ENCODE measurements at places on chromosomes 6 and 20.

DNA sequence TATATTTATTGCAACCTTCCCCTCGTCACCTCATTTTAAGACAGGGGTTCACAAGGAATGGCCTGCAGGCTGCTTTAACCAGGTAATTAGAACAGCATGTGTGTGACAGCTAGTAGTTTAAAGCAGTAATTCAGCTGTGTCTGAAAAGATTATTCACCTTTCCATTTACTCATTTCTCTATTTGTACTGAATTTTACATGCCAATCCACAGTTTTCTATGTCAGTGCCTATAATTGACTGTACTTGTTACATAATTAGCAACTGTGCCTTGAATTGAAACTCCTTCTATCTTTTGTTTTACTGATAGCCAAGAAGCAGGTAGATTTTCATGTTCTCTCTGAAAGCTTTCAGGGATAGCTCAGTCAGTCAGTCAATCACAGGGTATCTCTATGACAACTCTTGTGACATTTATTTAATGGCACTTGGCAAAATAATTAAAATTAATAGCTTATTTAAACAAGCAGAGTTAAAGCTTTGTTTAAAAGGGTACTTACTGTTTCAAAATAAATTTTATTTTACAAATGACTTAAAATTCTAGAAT, 214.0 kb downstream of the ZFAND3 start:
- no peak for DNase-seq

GRCh38 chr20:3763671-3764601, 3.6 kb downstream of the ADISSP start:
- no peak for DNase-seq

DNA sequence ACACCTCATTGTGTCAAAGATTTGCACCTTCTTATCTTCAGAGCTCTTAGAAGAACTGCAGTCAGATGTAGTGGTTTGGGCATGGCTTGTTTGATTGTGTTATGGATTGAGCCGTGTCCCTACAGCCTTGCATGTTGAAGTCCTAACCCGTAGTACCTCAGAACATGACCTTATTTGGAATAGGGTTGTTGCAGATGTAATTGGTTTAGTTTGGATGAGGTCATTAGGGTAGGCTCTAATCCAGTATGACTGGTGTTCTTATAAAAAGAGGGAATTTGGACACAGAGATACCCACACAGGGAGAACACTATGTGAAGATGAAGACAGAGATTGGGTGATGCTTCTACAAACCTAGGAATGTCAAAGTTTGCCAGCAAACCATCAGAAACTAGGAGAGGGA, 35.4 kb upstream of the PHACTR2 start:
- no peak for DNase-seq

- DNase-seq = peak; percentile 78
Measured at GRCh38 chr20:63873477-63873971, 8.5 kb downstream of the TPD52L2 start.

DNA sequence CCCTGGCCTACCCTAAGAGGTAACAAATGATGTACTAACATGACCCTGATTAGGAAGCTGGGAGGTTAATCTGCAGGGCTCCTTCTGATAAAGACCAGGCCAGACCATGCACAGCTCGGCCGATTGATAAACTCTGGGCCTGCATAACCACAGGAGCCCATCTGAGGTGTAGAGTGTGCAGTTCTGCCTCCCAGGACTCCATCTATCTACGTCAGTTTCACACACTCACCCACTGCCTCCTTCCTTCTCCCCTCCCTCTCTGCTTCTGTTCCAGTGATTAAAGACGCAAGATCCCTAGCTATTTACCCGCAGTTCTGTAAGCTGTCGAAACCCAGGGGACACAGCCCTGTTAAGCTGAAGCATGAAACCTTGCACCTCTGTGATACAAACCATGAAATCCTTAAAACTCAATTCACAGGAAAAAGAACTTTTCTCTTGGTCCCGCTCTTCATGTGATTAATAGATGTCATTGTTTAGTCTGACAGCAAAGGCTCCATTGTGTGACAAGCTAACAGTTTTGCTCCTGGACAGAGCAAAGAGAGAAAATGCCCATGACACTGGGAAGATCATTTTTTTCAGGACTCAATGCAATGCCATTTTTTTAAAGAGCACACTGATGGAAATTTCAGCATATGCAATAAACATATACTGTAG, 470.6 kb downstream of the MAFB start:
- DNase-seq = no peak

DNA sequence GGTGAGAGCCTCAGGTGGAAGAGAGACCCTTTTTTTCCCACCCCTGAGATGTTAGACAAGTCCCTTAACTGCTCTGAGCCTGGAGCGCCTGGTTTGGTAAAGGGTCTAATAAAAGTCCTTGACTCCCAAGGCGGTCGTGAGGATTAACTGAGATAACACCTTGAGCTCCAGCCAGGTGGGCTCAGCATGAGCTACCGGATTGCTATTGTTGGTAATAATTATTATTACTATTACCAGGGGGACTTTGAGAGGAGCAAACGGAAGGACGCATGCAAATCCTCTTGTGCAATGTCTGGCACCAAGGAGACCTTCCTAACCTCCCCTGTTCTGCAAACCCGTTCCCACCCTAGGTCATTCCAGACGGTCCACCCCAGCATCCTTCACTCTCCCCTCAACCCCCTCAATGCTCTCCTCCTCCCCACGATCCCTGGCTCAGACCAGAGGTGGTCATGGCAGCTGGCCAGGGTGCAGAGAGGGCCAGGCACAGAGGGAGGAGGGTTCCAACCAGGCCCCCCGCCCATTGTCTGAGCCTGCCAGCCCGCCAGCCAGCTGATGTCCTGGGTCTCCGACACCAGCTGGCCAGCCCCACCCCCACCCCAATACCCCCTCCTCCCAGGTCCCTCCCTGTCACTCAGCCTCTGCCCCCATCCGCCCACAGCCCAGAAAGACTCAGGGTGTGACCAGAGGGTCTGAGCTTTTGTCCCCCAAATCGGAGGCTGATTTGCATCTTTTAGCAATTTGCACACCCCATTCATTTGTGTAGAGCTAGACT, 14.3 kb upstream of the CBFA2T2 start:
- no peak for DNase-seq

DNA sequence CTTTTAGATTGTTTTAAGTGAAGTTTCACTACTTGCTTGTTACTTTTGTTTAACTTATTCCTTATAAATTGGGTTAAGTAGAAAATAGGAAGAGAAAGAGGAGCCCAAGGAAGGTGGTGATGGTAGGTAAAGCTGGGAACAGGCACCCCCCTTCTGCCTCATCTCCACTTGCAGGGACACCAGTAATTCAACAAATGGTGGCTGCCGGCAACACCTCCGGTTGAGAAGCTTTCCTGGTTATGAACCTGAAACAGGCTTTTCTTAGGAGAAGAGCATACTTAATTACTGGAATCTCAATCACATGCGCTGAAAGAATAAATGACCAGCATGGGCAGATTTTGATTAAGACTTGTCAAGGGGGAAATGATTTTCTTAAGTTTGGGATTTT, 158.9 kb upstream of the ZNF217 start:
- DNase-seq = no peak

GRCh38 chr6:45930420-45931040, 85.1 kb downstream of the CLIC5 start:
- peak; percentile 26 for DNase-seq

- DNase-seq = peak; percentile 93
Measured at GRCh38 chr20:50029697-50030461, 47.1 kb downstream of the SNAI1 start.

GRCh38 chr6:68880050-68880813, 245.2 kb downstream of the ADGRB3 start:
- DNase-seq = peak; percentile 3

DNA sequence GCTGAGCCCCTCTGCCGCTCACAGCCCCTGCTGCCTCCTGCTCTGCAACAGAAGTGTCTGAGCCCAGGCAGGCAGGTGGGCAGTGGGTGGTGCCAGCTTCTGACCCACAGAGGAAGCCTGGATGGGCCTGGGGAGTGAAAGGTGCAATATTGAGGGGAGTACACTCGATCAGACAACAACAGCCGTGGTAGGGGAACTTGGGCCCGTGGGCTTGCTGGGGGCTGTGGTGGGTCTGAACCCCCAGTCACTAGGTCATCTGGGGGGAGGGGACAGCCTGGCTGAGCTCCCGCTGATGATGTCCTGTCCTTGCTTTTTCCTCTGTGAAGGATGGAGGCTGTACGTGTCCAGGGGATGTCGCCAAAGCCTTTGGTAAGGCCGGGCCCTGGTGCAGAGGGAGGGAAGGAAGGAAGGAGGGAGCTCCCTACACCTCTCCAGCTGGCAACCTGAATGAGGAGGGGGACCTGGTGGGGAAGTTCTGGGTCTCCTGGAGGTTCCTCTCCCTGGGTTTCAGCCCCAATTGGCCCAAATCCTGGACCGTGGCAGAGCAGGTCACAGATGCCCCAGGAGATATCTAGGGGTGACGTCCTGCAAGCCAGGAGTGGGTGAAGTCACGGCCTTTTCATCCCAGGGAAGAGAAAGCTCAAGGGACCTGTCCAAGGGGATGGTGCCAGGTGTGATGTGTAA, 47.2 kb downstream of the GMPR start:
- no peak for DNase-seq

GRCh38 chr20:59386809-59387208, 86.4 kb downstream of the EDN3 start:
- no peak for DNase-seq

GRCh38 chr20:667351-668034, 8.1 kb downstream of the SCRT2 start:
- DNase-seq = peak; percentile 74

GRCh38 chr20:36447101-36447500, 94.2 kb upstream of the MYL9 start:
- DNase-seq = no peak

DNA sequence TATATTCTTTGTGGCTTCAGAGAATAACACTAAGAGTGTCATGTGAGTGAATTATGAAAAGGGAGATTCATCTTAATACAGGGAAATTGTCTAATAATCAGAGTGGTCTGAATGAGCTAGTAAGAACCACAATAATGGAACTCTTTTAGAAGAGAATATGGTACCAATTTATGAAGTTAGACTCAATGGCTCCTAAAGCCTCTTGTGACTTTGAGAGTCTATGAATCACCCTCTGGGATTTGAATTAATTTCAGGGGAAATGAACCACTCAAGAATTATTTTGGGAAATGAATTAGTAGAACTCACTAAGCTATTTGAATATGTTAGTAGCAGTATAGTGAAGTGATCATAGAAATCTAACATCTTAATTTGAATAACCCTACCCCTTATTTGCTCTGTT, 14.3 kb downstream of the PCMT1 start:
- DNase-seq = peak; percentile 44

GRCh38 chr6:84081222-84081621, 47.6 kb downstream of the MRAP2 start:
- DNase-seq = no peak

DNA sequence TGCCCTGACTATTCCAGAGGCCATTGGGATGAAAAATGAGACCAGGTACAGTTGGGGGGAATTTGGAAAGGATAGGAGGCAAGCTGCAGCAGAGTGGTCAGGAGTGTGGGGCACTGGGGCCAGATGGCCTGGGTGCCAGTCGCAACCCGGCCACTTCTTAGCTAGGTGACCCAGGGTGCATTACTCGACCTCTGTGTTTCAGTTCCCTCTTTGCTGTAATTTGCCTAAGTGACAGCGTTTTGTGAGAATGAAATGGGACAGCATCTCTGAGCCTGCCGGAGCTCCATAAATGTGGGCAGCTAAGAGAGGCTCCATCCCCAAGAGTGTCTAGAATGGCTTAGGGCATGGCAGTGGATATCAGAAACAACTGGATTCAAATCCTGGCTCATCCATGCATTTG, 13.9 kb downstream of the LRFN2 start:
- no peak for DNase-seq

GRCh38 chr20:53557130-53557529, 36.5 kb downstream of the ZNF217 start:
- DNase-seq = no peak

GRCh38 chr6:42217157-42217518, 523 bp downstream of the MRPS10 start:
- no peak for DNase-seq

DNA sequence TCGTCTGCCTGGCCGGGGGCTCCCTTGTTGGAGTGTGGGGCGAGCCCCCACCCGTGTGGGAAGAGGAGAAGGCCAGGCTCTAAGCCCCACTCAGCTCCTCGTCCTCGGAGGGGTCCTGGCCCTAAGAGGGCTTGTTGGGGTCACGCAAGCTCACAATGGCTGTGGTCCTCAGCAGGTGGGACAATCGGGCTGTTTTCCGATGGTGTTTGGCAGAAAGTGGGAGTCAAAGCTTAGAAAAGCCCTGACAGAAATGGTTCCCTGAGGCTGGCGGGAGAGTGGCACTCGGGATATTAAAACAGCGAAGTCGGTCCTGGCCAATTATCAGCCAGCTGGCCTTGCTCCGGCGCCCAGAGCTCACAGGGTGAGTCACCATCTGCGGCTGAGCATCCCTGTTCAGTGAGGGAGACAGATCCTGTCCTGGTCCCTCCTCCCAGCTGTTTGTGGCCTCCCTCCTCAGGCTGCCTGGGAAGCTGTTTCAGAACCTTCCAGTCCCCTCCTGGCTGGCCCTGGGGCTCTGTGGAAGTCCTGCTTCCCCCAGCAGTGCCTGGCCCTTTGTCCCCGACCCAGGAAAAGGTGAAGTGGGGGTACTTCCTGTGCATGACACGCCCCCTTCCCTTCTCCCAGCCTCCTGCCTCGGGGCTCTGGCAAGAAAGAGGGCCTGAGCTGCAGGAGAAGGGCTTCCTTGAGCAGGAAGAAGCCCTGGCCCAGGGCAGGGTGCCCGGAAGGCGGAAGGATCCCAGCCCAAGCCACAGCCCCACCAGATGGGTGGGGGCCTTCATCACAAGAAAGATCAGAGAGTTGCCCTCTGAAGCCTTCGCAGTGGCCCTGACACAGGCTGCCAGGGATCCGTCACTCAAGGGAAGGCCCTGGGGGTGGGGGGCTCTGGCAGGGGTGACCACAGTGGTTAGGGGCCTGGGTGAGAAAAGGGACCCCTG, 53.6 kb upstream of the BHLHE23 start:
- DNase-seq = peak; percentile 18

GRCh38 chr6:3926150-3926482, 76.9 kb downstream of the FAM50B start:
- DNase-seq = peak; percentile 53

DNA sequence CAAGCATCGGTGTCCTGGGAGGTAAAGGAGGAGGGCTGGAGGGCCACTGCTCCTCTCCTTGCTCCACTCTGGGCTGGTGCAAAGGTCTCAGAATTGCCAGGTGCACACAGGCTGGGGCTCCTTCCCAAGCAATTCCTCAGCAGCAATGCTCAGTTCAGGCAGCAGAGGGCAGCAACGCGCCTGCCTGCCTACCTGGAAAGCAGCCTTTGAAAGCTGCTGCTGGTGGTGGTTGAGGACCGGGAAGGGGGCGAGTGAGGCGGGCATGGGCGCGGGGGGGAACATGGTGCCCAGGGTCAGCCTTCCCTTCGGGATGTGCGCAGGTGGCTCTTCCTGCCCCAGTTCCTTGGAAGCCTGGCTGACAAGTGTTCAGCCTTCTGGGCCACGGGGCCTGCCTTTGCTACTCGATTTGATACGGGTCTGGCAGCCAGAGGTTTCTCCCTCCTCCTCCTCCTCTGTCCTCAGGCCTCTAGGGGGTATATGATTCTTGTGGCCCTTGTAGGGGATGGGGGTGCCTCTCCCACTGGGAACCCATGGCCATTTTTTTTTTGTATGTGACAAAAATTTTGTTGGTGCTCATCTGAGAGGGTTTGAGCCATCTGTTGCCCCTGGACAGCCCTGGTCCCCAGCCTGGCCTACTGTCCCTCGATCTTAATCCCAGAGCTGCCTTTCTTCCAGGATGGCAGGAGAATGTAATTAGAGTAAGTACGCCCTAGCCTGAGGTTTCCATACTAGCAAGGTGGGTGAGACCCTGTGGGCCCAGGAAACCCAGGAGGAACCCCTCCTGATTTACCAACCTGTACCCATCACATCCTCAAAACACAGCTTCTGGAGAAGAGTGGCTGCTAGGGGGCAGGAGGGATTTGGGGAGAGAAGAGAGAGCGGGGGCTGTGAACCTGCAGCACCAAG, 20.1 kb downstream of the MRPS18A start:
- DNase-seq = peak; percentile 40

- DNase-seq = no peak
Measured at GRCh38 chr6:89162047-89162371, 16.2 kb downstream of the PM20D2 start.

Data from foreskin fibroblast (primary cell).